ENCODE measurements at places on chromosomes 4 and X. TPM values are rescaled to one million over a fixed set of nuclear protein-coding genes. Genes with fewer than 3 reads are reported as not detected.

Gene HPGD
- polyA plus RNA-seq, result 44.2 TPM

DNA sequence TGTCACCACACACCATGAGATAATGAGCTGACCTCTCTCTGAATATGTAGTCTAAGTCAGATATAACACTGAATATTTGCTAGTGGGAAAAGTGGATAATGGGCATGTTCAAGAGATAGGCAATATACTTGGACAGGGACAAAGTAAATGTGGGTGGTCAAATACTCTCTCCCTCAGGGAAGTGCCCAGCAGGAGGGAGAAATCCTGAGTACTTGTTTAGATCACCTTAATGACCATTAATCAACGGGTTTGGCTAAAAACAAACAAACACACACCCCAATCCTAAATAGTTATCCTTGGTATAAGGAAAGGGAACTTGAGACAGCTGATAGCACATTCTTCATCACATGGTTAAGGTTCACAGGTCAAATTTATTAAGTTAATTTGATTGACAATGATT is 933.5 kb downstream of the C4orf33 start:
- no peak for DNase-seq

Gene SSR4
- polyA plus RNA-seq, result 138 TPM

Gene MAGEE2
- 0.94 TPM for polyA plus RNA-seq

Gene HS3ST1
- polyA plus RNA-seq, result 1.3 TPM

DNA sequence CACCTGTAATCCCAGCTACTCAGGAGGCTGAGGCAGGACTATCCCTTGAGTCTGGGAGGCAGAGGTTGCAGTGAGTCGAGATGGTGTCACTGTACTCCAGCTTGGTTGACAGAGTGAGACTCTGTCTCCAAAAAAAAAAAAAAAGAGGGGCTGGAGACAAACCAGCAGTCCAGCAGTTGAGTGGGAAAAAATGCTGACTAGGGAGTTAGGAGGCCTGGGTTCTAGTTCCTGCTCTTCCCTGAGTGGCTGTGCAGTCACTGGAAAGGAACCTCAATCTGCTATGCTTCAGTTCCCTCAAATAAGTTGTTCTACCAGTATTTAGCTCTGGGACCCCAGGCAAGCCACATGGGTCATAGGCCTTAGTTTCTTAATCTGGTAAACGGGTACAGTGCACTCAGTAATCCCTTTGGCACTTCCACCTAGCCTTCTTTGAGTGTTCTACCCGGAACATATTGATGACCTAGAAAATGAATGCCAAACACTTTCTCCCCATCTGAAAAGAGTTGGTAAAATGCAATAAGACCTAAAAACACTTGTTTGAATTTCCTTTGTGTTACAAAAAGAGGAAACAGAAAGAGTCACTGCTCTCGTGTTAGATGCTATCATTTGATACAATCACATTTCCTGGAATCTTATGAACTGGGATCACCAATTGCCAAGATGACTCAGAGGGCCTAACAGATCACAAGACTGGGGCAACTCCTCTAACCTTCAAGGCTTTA is 99.3 kb upstream of the EGFL6 start:
- DNase-seq, result no peak

DNA sequence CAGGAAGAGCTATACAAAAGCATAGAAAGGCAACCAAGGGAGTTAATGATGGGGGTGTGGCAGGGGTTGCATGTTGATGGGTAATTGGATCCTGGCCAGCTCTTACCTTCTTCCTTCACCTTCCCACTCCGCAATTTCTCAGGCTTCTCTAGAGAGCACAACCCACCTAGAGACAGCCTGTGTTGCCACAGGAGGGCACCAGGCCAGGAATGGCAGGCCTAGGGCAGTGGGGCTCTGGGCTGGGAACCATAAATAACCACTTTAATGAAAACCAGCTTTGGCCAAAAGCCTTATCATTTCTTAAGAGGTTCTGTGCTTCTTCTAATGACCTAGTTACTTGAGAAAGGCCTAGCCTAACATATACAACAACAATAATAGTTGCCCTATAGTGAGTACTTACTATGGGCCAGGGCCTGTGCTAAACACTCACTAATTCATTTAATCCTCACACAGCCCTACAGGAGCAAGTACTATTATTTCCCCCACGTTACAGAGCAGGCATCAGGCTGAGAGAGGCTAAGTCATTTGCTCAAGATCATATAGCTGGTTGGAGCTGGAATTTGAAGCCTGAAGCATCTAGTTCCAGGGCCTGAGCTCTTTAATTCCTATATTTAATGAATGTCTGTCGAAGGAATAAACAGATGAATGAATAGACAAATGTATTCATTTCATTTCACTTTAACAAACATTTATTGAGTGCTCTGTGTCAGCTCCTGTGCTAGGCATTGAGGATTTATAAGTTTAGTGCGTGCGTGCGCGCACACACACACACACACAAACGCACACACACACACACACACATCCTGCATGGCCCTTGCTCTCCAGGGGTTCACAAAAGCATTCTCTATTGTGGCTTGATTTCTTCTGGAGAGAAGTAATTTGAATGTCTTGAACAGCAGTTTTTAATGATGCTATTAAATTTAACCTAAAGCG is 66.8 kb downstream of the RTL9 start:
- no peak for DNase-seq

Gene F9
- polyA plus RNA-seq, result not detected

Gene UGT2B17
- polyA plus RNA-seq, result not detected

DNA sequence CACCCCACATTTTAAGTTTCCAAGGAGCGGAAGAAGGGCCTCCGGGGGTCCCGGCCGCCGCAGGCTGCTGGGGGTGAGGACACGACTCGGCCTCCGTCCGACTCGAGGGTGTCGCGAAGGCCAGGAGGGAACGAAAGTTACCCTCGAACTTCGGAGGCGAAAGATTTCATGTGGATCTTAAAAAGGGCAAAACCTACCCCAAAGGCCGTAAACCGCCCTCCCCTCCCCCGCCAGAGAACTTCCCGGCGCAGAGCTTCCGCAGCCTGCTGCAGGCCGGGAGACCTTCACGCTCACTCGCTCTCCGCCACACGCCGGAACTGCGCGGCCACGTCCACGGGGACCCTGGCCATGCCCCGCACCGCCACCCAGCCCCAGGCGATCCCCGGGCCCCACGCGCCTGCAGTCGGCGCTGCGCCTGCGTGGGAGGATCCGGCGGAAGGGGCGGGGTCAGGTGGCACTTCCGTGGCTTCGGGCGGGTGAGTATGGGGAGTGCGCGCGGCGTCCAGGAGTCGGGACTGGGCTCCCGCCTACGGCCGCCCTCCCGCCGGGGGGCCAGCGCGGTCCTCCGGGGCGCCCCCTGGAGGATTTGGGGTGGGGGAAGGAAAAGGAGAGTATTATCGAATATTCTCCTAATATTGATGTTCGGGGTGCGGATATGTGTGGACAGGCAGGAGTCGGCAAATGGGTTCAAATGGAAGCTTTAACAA is at the start of gene MMAA:
Gene MMAA (plus strand): TSS at position 454 of the 707 bp plus-strand sequence. CDS start 19,755 bp downstream, outside the sequence.
- DNase-seq, result peak; percentile 93

DNA sequence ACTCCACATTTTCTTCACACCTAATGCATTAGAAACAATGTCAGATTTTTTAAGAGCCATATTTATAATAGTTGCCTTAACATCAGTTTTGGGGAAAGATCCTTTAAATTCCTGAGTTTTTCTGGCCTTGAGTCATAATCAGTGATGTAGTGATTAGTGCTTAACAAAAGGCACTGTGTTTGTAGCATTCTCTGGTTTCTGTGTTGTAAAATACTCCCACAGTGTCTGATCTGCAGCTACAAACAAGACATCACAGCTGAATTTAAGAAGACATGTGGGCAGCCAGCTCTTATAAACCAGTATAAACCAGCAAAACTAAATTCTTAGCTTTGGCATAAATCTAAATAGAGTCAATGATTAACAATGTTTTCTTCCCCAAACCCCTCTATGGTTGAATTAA is 233.8 kb downstream of the FSTL5 start:
- no peak for DNase-seq

- no peak for DNase-seq
Measured at GRCh38 chrX:103879339-103879738, 47.3 kb upstream of the RAB9B start.

Gene APBB2
- polyA plus RNA-seq, result 53.1 TPM

DNA sequence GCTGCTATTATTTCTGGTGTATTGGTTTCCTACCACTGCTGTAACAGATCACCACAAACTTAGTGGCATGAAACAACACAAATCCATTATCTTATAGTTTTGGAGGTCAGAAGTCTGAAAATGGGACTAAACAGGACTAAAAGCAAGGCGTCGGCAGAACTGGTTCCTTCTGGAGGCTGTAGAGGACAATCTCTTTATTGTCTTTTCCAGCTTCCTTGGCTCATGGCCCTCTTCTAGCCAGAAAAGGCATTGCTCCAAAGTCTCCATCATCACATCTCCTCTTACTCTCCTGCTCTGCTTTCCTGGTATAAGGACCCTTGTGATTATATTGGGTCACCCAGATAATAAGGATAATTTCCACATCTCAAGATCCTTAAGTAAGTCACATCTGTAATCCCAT is 121.9 kb downstream of the CLCN4 start:
- no peak for DNase-seq

DNA sequence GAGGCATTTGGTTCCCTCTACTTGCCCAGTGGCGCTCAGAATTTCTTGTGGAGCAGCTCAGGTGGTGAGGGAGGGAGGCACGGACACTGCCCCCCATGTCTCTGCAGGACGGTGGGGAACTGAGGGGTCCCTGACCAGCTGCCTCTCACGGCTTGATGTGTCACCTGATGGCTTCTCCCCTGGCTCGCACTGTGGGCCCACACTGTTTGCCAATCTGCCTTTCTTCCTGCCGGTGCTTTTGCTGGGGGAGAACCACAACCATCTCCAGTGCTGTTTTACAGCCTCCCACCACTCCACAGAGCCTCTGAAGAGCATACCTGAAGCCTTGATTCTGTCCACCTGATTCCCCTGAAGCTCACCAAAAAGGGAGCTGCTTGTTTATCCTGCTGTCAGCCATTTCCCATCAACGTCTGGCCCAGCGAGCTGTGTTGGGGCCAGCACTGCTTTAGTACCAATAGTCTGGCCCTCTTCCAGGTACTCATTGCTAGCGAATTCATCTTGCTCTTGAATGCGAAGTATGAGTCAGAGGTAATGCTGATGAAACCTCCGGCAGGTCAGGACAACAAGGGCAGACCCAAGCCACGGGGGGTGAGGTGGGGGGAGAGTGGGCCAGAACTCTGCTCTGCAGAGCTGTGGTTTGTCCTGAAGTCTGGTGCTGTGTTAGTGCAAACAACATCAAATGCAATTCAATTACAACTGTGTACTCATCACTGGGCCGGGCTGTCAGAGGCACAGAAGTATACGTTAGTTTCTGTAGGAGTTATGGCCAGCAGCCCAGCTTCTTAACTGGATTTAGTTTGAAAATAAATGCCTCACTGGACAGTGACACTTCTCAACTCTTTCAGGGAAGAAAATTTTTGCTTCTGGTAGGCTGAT is 208.3 kb upstream of the JADE1 start:
- DNase-seq, result no peak

Gene TTC29
- polyA plus RNA-seq, result 1.5 TPM

- DNase-seq, result no peak
Measured at GRCh38 chr4:123340381-123340701, 56.3 kb upstream of the SPRY1 start.

Gene MAGEE1
- 5.6 TPM for polyA plus RNA-seq

Gene SCRG1
- polyA plus RNA-seq, result 0.53 TPM

- DNase-seq, result no peak
Measured at GRCh38 chr4:2043396-2044118, 15.6 kb upstream of the NAT8L start.

DNA sequence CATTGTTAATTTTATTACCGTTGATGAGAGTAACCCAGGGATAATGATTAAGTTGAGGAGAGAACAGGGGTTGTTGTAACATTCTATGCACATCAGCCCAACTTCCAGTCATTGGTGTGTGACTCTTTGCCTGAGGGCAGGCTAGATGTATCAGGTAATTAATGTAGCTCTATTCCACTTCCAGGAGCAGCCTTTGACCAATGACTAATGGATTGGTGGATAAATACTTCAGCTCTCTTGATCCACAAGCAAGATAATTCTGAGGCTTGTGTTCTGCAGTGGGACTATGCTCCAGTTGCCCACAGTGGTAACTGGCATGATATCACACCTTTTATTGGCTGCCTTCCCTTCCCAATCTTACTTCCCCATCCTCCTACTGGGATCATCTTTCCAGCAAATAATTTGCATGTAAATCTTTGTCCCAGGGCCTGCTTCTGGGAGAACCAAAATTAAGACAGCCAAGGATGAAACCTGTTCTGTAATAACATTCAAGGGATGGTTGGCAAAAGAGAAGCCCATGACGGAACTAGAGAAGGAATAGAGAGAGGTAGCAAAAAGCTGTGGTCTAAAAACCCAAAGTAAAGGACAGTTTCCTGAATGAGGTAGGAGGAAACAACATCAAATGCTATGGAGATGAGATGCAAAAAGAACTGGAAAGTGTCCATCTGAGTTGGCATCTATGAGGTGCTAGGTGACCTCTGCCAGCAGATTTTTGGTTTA is 241.4 kb upstream of the RPS6KA3 start:
- no peak for DNase-seq

Gene CXCL3
- polyA plus RNA-seq, result 0.10 TPM

Gene DMRTC1B
- polyA plus RNA-seq, result 4.8 TPM

Gene STPG2
- polyA plus RNA-seq, result 0.51 TPM

Gene SMIM43
- 0.79 TPM for polyA plus RNA-seq

GRCh38 chr4:55491486-55491885 is 55.2 kb downstream of the CLOCK start:
- no peak for DNase-seq
